AG20443 (cell line): ENCODE measurements at places on chromosomes 3 and 15.

- peak; percentile 30 for DNase-seq
These were observed 102.7 kb downstream of the ATP1B3 start for GRCh38 chr3:141979050-141979671.

GRCh38 chr3:195221015-195221853 is 49.7 kb downstream of the XXYLT1 start:
- DNase-seq, result peak; percentile 76

DNA sequence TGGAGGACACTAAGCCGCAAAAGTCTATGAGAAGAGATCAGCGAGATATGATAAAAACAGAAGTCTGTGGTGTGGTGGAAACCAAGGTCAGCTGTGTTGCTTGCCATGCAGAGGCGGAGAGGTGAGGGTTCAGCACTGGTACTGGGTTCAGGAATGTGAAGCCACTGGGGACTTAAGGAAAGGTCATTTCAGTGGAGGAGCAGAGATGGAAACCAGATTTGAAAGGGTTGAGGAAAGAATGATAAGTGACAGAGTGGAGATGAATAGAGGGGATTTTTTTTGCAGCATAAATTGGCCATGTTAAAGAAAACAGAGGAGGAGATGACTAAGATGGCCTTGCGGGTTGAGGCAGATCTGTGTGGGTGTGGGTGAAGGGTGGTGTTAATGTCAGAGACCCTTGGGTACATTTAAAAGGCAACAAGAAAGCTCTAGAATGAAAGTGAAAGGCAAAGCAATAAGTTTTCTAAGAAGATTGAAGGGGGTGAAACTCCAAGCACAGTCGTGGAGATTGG is 265.5 kb downstream of the ADAMTSL3 start:
- DNase-seq, result no peak

DNA sequence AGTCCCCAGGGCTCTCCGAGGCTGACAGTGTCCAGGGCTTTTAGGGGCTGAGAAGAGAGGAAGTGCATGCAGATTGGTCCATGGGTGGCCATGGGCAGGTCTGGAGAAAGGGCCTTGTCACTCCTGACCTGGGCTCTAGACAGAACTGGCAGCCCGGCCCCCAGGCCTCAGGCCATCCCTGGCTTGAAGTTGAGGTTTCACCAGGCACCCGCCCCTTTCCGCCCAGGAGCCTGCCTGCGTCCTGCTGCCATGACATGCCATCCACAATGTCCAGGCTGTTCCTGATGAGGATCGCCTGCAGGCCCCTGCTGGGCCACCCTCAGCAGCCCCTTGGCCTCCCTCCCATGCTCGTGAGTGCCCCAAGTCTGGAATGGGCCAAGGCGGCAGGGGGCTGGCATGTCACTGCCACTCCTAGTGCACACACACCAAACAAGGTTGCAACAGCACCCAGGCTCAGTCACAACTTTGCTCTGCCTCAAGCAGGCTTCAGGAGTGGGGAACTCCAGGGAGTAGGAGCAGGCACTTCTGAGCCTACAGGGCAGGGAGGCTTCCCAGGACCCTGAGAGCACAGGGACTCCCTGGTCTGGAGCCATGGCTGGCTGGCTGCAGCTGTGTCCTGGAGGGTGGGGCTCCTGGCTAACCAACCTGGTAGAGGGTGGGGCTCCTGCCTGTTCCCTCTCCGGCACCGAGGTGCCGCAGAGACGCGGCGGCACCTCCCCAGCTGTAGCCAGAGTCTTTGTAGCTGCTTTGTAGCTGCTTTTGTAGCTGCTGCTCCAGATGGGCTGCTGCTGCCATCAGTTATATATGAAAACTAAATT is 1457.1 kb upstream of the GBE1 start:
- no peak for DNase-seq

GRCh38 chr3:138271189-138271794 is 58.4 kb downstream of the NME9 start:
- no peak for DNase-seq

- no peak for DNase-seq
These were observed 203.2 kb upstream of the MCTP2 start for GRCh38 chr15:94028121-94028520.
